ENCODE measurements at places on chromosomes 3 and 15. TPM values are rescaled to one million over a fixed set of nuclear protein-coding genes. Genes with fewer than 3 reads are reported as not detected.

GRCh38 chr3:146256851-146257486, 6.1 kb upstream of the PLSCR4 start:
- H3K4me3 ChIP-seq = no peak overlapping the region
- no peak overlapping the region for H3K27ac ChIP-seq
- DNase-seq = no peak

IQGAP1 gene
- total RNA-seq = 220 TPM

DNA sequence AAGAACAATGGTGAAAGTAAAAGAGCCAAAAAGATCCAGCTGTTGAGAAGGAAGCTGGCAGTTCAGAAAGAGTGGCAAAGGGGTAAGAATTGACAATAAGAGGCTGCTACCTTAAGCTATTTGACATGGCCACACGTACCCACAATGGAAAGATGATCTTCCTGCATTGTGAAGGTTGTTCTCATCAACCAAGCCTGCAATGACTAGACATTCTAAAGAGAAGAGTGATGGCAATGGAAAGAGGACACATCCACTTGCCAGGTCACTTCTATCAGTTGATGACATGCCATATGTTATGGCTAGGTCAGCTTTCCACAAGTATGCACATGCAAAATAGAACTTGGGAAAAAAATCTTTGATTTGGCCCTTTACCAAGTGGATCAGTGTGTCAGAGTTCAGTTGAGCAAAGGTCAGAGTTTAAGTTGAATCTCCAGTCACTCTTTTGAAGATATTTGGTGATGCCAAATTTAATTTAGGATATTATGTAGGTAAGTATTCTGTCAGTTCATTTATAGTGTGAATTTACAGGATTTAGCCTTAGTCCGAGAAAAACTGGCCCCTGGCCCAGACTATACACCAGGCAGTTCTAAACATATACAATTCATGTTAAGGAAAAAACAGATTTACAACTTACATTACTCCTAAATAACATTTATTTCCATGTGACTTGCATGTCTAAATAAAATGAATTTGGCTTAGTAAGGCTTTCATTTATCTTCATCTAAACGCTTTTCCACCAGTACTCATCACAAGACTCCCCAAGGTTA, 104.9 kb upstream of the FLNB start:
- no peak overlapping the region for H3K27ac ChIP-seq
- peaks cover 11% of the 10 kb centered on the region for H3K36me3 ChIP-seq
- H3K4me3 ChIP-seq = no peak overlapping the region
- H3K27me3 ChIP-seq = no peaks in the 10 kb centered on the region
- no peak for DNase-seq
- H3K4me1 ChIP-seq = no peaks in the 10 kb centered on the region

GRCh38 chr15:42042602-42043400, 22.0 kb upstream of the PLA2G4E start:
- H3K36me3 ChIP-seq = no peaks in the 10 kb centered on the region
- peaks cover 6% of the 10 kb centered on the region for H3K4me1 ChIP-seq
- no peak for DNase-seq
- H3K27ac ChIP-seq = no peak overlapping the region

RAB43 gene
- total RNA-seq = 72.6 TPM

GRCh38 chr3:69930564-69930963, 69.0 kb upstream of the SAMMSON start:
- no peak for DNase-seq
- no peak overlapping the region for H3K27ac ChIP-seq
- no peaks in the 10 kb centered on the region for H3K4me1 ChIP-seq
- H3K27me3 ChIP-seq = no peaks in the 10 kb centered on the region
- H3K4me3 ChIP-seq = no peak overlapping the region

APOD gene
- total RNA-seq = not detected

DNA sequence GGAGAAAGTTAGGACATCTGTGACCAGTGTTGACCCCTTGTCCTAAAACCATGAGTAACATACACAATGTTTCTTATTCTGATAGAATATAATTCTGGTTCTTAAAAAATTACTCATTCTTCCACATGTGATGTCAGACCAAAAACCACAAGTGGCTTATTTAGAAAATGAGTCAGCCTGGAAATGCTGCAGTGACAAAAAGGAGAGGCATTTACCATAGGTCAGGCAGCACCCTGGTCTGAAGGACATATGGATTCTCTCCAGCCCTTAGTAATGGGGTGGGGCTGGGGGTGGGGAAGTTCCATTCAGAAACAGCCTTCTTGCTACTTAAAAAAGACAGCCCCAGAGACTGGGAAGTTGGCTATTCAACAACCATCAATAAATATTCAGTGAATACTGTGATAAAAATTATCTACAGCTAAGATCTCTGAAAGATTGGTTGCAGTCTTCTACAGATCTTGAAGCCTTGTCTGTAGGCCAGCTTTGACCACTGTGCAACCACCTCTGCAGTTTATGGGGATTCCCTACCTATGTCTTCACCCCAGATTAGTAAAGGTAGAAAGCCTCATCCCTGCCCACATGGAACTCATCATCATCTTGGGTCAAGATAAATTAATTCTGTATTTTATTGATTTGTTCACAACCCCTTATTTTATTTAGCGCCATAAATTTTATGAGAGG, 34.9 kb upstream of the TIMP4 start:
- no peak overlapping the region for H3K4me3 ChIP-seq
- peaks cover 5% of the 10 kb centered on the region for H3K27me3 ChIP-seq
- no peaks in the 10 kb centered on the region for H3K36me3 ChIP-seq
- no peak for DNase-seq

DNA sequence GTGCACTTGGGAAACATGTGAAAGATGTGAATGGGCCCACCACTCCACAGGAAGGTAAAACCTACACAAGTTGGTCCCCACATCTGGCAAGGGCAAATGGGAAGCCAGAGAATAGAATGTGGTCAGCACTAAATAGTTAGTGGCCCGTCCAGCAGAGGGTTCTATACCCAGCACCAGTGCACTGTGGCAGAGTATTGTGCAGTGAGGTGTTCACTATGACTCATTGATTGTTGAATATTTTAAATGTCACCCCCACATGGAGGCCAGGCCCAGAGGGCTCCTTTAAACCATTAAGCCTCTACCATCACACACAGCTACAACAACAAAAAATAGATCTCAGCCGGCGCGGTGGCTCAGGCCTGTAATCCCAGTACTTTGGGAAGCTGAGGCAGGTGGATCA, 11.7 kb downstream of the FRMD5 start:
- no peaks in the 10 kb centered on the region for H3K36me3 ChIP-seq
- no peaks in the 10 kb centered on the region for H3K4me1 ChIP-seq
- H3K27me3 ChIP-seq = peaks cover 16% of the 10 kb centered on the region
- H3K27ac ChIP-seq = no peak overlapping the region
- no peak overlapping the region for H3K4me3 ChIP-seq
- no peak for DNase-seq

DNA sequence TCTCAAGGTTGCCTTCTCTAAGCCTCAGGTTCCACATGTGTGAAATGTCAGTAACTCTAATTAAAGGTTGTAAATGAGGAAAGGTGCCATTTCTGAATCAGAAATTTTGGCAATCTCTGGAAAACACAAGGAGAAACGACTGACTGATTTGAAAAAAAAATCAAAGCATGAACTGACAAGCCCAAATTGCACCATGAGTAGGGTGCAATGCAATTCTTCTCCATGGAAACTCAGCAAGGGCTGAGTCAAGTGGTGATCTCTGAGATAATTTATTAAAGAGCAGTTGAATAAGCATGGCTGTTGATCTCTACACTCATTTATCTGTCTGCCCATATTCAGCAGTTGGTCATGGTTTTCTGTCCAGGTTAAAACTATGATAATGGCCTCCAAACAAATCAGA, 201.6 kb upstream of the CMC1 start:
- H3K4me3 ChIP-seq = no peak overlapping the region
- H3K27ac ChIP-seq = no peak overlapping the region
- no peak for DNase-seq
- H3K36me3 ChIP-seq = no peaks in the 10 kb centered on the region

DNA sequence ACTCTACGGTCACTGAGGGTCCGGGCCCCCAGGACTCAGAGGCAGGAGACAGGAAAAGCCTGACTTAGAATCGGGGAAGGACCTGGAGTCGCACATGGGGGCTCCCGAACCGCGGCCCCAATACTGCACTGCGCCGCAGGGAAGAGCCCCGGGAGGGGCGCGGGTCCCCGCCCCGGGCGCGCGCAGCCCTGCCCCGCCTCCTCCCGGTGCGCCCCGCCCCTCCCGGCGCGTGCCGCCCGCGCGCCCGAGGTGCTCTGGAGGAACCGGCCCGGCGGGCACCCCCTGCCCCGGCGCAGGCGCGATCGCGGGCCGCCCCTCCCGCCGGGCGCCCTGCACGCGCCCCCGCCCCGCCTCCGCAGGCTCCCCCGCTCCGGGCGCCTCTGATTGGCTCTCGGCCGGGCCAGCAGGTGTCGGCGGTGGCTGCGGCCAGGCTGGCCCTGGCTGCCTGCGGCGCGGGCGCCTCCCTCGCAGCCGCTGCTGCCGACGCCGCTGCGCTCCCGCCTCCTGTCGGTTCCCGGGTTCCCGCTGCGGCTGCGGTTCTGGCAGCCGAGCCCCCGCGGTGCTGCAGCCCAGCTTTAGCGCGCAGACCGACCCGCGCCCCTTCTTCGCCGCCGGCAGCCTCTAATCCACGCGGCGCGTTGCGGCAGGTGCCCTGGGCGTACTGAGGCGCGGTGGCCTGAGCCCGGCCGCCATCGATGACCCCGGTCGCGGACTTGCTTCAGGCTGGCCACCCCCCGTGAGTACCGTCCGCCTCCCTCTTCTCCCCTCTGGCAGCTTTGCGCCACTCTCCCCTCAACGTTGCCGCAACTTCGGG, at the start of gene MYRIP:
MYRIP (plus strand) TSS at position 429 of the 814 bp plus-strand sequence. CDS start 91,208 bp downstream, outside the sequence.
- peak within 1 kb of the TSS; percentile 57 for H3K4me3 ChIP-seq
- peaks cover 13% of the 10 kb centered on the region for H3K4me1 ChIP-seq
- DNase-seq = peak; percentile 35
- no peaks in the 10 kb centered on the region for H3K36me3 ChIP-seq
- H3K27me3 ChIP-seq = peaks cover 53% of the 10 kb centered on the region

DNA sequence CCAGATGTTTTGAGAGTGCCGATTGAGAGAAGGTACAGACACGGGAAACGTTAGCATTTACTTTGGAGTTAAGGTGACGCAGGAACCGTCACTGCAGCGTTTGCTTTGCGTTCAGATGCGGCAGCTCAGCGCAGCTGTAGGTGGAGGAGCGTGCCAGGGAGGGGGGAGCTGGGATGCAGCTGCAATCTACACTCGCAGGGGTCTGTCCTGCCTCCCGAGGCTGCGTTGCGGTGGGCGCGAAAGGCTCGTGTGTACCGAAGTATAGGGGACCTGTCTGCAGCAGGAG, 425 bp upstream of the FYTTD1 start:
- H3K36me3 ChIP-seq = peaks cover 2% of the 10 kb centered on the region
- peak overlapping the region; percentile 92 for H3K27ac ChIP-seq
- no peak for DNase-seq
- peak overlapping the region; percentile 96 for H3K4me3 ChIP-seq
- peaks cover 20% of the 10 kb centered on the region for H3K4me1 ChIP-seq

CCDC33 gene
- 0.17 TPM for total RNA-seq

DNA sequence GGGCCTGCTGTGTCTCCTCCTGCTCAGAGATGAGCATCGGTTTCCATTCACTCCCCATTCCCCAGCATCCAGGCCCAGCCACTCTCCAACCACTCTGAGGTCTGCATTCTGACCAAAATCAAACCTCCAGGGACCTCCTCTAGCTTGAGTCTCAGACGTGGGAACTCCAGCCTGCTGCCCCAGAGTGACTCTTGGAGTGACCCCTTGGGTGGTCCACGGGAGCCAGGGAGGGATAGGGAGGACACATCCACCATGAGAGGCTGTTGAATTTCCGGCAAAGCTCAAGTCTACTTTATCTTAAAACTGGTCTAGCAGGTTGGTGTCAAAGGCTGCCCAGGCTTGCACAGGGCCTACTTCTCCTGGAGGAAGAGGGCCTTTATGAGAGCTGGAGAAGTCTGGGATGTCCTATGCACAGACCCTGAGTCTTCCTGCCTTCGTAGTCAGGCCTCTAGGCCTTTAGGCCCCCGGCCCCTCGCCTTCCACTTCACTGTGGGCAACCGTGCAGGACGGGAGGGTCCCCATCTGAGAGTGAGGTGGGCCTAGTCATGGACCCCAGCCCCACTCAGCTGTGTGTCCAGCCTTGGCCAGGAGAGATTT, 8.9 kb downstream of the CISH start:
- H3K4me3 ChIP-seq = peak overlapping the region; percentile 97
- peak overlapping the region; percentile 100 for H3K27ac ChIP-seq
- H3K4me1 ChIP-seq = peaks cover 82% of the 10 kb centered on the region
- H3K27me3 ChIP-seq = no peaks in the 10 kb centered on the region
- peak; percentile 60 for DNase-seq

SLCO2A1 gene
- not detected for total RNA-seq

IL17RB gene
- 0.31 TPM for total RNA-seq

DNA sequence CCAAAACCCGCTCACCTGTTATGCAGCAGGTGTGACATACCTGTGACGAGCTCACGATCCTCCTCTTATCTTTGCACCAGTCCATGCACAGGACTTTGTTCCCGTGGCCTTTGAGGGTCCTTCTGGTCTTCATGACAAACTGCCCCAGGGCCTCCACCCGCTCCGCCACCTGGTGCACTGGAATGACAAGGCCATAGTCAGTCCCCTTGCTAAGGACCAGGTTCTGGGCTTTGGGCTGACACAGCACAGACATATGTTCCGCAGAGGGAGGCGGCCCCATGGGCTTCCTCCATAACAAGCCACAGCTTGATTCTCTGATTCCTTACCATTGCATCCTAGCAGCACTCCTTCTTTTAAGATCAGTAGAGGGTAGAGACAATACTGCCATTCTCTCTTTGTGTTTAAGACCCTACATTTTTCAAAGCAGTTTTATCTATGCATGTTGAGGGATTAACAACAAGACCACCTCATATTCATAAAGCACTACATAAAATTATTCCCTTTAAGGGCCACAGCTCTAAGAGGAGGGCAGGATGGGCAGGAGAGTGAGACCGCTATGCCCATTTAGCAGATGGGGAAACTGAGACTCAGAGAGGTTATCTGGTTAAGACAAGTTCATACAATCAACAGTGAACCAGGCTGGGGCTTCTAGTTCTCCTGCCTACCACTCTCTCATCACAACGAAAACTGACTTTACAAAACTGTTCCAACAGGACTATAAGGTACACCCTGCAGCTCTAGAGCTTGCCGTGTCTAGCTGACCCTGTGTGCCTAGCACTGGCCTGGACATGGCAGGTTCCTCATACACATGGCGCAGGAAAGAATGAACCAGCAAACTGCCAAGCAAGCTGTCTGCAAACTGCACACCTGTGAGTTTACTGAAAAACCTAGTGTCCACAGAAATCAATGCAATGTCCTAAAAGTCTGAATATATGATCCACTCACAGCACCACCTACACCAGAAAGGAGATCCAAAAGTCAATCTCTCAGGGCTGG, 37.0 kb downstream of the GNB5 start:
- H3K4me1 ChIP-seq = peaks cover 8% of the 10 kb centered on the region
- no peak for DNase-seq
- no peaks in the 10 kb centered on the region for H3K27me3 ChIP-seq
- no peak overlapping the region for H3K4me3 ChIP-seq
- peaks cover 9% of the 10 kb centered on the region for H3K36me3 ChIP-seq
- H3K27ac ChIP-seq = no peak overlapping the region

DNA sequence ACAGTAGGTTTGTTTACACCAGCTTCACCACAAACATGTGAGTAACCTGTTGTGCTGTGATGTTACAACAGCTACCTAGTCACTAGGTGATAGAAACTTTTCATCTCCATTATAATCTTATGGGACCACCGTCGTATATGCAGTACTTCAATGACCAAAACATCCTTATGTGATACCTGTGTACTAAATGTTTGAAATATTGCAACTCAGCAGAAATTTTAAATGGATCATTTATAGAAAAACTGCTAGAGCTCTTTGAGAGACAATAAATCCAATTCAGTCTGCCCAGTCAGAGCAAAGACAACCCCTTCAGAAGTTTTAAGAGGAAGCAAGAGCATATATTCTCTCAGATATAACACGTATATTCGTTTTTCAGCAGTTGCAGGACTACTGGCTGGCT, 73.4 kb downstream of the THBS1 start:
- H3K27ac ChIP-seq = no peak overlapping the region
- no peak overlapping the region for H3K4me3 ChIP-seq
- no peak for DNase-seq
- H3K27me3 ChIP-seq = peaks cover 20% of the 10 kb centered on the region

CYP19A1 gene
- total RNA-seq = not detected

Measured in activated naive CD8-positive, alpha-beta T cell treated with anti-CD3 and anti-CD28 coated beads, Interleukin-2, amount 10 ng/mL, durations not matched to agents 7 days and 5 days (primary cell).